ENCODE measurements at places on chromosomes 1 and 21.

DNA sequence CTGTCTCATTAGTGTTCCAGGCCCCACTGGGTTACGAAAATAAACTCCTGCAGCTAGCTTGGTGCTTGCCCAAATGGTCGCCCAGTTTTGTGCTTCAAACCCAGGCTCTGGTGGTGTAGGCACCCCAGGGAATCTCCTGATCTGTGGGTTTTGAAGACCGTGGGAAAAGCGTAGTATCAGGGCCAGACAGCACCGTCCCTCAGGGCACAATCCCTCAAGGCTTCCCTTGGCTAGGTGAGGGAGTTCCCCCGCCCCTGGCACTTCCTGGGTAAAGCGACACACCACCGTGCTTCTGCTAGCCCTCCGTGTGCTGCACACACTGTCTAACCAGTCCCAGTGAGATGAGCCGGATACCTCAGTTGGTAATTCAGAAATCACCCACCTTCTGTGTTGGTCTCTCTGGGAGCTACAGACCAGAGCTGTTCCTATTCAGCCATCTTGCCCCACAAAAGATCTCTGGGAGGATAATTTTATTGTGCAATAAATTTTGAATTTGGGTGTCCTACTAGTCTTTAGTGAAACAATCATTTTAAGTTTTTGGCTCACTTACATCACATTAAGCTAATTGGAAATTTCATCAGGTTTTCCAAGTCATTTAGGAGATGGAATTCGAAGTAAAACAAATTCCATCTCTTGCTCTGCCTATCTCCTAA is 9.4 kb upstream of the SLC25A24 start:
- no peak for DNase-seq

DNA sequence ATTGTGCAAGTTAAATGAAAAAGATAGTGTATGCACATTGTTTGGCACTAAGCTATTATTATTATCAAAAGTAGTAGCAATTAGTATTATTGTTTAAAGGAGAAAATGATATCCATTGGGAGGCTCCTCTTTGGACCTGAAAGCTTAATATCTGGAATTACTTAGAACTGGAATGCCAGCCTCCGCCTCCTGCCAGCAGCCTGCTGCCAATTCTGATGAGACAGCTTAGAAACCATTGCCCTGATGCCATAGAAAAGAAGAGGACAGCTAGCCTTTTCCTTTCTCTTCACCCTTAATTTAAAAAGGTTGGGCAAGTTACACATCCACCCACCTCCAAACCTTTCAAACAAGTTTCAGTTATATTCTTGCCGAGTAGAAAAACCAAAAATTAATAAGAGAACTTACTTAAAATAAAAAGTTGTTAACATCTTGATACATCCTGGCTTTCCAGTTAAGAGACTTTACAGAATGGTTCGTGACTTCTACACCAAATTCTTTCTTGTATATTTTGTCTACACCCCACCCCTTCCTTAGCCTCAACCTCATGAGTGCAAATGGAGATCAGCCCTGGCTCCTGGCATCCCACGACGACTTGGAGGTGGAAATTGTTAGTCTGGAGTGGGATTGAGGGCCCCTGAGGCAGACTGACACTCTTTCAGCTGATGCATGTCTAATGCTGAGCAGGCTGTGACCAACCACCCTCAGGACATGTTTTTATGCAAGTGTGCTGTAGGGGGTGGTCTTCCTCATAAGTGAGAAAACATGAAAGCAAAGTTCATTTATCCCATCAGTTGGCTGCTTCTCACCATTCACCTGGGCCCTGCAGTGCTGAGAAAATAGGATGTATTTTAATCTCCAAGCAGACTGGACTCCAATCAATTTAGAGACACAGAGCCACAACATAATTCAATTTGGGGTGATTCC is 120.6 kb downstream of the KCNJ15 start:
- no peak for DNase-seq

DNA sequence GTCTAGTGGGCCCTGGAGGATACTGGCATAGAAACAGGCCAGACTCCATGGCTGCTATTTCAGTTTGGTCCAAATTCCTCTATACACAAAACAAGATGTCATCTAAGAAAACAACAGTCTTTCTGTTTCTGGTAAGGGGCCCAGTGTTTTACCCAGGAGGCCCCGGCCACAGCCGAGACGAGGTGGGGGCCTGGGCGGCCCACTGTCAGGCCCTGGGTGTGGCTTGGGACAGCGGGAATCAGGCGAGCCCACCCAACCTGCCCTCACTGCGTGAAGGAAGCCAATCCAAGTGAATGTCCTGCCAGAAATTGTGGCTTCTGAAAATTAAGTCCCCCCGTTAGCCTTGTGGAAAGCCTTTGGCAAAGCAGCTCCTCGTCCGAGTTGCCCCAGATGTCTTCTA is 31.2 kb upstream of the GPR153 start:
- DNase-seq, result no peak

GRCh38 chr1:212852105-212852688 is 4.7 kb upstream of the SPATA45 start:
- no peak for DNase-seq

DNA sequence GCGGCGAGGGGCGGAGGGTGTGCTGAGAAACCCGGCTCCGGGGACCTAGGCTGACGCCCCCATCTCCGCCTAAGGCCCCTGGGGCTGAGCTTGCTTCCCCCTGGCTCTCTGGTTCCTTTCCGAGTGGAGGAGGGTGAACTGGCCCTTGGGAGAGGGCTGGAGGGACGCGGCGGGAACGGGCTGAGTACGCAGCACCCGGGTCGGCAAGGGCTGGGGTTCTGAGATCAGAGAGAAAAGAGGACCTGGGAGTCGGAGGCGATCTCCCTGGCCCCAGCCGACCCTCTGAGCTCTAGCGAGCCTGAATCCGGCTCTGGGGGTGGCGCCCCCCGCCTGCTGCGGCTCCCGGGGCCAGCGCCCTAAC is 270.8 kb downstream of the FOXD2 start:
- DNase-seq, result no peak

DNA sequence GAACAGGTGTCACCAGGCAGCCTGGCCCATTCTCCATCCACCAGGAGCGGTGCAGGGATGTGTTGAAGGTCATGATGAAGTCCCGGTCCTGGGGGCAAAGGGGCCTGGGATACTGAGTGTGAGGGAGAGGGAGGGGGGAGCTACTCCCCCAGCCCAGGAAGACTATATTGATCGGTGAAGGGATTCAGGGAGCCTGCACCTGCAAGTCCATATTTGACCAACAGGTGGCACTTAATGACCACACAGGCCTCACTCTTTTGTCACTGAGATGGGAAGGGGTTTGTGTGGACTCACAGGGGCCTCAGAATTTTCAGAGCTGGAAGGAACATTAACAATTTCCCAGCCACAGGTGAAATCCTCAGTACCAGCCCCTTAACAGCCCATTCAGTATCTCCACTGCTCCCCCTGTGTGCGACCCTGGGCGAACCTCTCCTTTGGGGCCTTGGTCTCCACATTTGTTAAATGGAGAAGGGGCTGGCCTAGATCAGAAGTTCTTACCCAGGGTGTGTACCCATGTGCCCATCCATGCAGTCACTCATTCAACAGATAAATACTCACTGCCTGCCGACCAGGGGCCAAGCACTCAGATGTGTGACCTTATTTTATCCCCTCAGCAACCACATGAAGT is 55.6 kb downstream of the NKAIN1 start:
- peak; percentile 52 for DNase-seq

DNA sequence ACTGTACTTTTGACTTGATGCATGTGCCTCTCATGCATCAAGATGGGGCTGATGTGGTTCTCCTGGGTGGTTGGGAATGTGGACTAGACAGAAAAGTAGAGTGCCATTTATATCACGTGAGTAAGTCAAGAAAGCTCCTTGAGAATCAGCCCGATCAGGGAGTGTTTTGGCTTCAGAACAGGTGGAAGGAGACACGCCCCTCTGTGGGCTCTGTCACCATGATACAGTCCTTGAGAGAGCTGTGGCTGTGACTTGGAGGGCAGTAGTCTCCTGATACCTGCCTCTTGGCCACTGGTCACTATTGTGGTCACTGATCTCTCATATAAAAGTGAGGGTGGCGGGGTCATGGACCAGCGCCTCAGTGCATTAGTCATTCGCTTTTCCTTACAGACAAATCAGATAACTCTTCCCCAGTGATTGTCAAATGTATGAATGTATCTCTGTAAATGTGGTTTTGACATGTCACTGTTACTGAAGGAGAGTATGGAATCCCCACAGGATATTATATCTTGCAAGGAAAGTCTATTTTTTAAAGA is 8.9 kb upstream of the C4BPB start:
- DNase-seq, result no peak

- no peak for DNase-seq
Measured at GRCh38 chr21:36076878-36077655, 7.2 kb downstream of the CBR1 start.

- no peak for DNase-seq
Measured at GRCh38 chr1:218503102-218503501, 158.0 kb downstream of the TGFB2 start.

- DNase-seq, result no peak
Measured at GRCh38 chr1:15386164-15386749, 23.4 kb upstream of the EFHD2 start.

DNA sequence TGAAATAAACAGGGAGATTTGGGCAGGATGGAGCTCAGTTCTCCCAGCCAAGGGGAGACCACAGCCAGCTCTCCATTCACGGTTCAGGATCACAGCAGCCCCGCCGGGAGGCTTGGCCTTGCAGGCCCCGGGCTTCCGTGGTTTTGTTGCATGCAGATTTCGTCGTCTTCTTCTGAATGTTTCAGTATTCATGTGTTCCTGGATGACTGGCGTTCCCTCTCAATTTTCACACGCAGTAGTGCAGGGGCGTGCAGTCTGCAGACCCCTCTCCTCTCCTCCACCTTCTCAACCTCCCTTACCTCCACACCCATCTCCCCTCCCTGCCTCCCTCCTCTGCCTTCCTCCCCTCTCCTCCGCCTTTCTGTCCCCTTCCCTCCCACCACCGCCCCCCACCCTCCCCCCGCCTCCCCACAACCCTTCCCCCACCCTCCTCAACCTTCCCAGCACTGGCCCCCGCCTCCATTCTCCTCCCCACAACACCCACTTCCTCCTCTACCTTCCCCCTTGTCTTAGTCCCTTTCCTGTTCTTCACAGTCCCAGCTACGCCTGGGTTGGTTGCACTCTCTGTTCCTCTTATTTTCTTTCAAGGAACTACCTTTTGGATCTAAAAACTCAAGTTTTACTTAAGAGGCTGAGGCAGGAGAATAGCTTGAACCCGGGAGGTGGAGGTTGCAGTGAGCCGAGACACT is 8.4 kb upstream of the SLC19A1 start:
- peak; percentile 85 for DNase-seq

GRCh38 chr21:45889256-45889655 is 92.3 kb upstream of the COL6A1 start:
- DNase-seq, result no peak

DNA sequence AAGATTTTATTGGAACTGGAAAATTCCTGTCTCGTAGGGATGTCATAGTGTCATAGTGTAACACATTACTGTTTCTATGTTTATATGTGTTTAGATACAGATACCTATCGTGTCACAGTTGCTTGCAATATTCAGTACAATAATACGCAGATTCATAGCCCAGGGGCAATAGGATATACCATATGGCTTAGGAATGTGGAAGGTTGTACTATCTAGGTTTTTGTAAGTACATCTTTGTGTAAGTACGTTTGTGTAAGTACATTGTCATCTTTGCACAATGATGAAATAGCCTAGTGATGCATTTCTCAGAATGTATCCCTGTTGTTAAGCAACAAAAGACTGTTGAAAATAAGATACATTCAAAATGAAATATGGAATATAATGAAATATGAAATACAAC is 68.9 kb downstream of the CAMTA1 start:
- DNase-seq, result no peak

DNA sequence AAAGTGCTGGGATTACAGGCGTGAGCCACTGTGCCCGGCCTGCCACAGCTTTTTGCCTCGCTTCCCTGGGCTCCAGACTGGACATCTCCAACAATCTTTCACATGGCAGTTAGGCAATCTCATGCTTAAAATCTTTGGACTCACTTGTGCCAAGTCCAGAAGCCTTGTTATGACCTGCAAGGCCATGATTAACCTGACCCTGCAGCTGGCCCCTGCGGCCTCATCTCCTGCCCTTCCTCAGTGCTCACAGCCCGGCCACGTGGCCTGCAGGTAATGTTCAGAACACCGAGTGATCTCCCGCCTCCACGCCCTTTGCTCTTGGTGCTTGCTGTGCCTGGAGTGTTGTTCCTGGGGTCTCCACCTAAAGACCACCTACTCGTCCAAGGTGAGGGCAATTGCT is 24.9 kb downstream of the FAAH start:
- DNase-seq, result no peak
